ENCODE measurements at places on chromosomes 1 and 21.

DNA sequence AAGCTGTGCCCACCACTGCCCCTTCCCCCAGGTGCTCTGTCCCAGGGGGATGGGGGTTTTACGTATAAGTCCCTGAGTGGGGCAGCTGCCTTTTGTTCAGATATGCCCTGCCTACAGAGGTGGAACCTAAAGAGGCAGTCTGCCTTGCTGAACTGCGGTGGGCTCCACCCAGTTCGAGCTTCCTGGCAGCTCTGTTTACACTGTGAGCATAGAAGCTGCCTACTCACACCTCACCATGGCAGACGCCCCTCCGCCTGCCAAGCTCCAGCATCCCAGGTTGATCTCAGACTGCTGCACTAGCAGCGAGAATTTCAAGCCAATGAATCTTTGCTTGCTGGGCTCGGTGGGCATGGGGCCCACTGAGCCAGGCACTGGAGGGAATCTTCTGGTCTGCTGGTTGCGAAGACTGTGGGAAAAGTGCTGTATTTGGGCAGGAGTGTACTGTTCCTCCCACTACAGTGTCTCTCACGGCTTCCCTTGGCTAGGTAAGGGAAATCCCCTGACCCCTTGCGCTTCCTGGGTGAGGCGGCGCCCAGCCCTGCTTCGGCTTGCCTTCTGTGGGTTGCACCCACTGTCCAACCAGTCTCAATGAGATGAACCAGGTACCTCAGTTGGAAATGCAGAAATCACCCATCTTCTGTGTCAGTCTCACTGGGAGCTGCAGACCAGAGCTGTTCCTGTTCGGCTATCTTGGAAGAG lies 17.6 kb upstream of the RWDD3 start:
- DNase-seq, result no peak

DNA sequence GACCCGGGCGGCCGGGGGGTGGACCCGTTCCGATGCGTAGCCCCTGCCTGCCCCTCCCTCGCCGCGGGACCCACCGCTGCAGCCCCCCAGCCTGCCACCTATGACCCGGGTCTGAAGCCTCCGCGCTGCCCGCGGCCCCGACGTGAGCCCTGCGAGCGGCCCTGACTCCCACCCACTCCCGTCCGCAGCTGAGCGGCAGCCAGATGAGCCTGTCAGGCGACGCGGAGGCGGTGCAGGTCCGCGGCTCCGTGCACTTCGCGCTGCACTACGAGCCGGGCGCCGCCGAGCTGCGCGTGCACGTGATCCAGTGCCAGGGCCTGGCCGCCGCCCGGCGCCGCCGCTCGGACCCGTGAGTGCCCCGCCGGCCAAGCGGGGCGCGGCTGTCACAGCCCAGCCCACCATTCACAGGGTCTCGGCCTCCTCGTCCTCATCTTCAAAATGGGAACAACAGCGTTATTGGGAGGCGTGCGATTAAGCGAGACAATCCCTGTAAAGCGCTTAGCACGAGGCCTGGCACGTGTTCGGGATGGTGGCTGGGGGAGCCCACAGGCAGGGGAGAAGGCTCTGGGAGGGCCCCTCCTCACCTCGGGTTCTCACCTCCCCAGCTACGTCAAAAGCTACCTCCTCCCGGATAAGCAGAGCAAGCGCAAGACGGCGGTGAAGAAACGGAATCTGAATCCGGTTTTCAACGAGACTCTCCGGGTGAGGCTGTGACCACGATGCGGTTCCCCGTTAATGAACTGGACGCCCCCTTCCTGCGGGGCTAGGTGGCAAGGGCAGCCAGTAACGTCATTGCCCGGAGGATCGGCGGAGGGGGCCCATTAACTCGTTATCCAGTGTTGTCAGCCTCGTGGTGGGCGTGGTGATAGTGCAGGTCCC lies 8.2 kb downstream of the SYTL1 start:
- peak; percentile 68 for DNase-seq

DNA sequence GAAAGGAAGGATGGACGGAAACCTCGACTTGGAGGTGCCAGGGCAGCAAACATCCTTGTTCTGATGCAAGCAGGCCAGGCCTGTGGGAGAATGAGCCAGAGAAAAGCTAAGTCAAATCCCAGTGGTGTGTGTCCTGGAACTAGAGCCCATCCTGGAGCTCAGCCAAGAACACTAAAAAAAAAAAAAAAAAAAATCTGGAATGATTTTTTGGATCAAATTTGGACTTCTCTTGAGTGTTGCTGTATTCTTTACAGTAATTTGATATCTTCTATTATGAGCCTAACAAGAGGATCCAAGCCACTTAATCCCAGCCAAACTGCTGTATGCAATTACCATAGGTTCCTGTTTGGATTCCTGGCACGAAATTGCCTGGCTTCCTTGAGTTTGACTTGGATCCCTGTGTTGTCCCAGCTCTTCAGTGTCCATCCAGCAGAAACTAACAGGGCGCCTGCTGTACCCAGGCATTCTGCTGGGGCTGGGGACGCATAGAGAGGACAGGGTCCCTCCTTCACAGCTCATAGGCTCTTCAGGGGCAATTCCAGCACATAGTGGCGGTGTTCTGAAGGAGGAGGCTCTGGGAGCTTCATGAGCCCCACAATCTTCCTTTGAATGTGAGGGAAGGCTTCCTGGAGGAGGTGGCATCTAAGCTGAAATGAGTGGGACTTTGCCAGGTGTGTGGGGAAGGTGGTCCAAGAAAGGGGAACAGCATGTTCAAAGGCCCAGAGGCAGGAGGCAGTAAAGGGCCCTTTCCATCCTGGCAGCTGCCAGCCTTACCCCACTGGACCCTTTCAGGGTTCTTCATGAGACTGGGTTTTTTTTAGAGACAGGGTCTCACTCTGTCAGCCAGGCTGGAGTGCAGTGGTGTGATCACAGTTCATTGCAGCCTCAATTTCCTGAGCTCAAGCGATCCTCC lies 24.7 kb downstream of the EPHX1 start:
- no peak for DNase-seq

- no peak for DNase-seq
Observed at GRCh38 chr1:169072945-169073725, 33.4 kb upstream of the ATP1B1 start.

- peak; percentile 34 for DNase-seq
Observed at GRCh38 chr1:173122344-173122935, 71.7 kb upstream of the TNFSF18 start.

DNA sequence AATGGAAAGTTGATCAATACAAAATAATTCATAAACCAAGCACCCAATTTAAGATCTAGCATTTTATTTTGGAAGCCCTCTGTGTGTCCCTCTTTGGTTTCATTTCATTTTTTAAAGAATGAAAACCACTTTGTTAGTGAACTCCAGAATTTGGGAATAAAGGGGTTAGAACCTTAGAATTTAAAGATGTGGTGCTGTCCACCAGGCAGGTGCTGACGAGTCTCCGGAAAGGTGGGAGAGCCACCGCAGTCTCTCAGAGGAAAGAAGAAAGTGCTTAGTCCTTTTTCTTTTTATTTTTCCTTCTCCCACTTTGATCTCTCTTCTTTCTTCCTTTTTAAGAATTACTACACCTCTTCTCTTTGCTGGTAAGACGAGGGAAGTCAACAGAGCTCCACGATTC lies 20.5 kb upstream of the HIVEP3 start:
- no peak for DNase-seq

- DNase-seq, result peak; percentile 80
Observed at GRCh38 chr1:93844262-93845045, 34.6 kb downstream of the DNTTIP2 start.

DNA sequence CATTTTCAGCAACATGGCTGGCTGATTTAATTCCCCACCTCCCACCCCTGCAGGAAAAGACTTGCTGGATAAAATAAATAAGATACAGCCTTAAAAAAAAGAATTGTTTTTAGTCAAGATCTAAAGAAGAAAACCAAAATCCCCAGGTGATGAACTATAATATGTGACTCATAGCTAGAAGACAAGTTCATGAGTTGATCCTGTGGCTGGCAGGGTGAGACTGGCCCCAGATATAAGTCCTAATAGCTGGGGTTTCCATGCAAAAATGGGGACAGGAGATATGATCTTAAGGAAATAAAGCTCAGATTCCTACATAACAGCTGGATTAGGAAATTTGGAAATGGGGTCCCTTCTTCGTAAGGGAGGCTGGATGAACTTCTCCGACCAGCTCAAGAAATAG lies 21.9 kb upstream of the RGSL1 start:
- no peak for DNase-seq

All from EL (cell line).